ENCODE measurements at places on chromosomes 7 and 10.

GRCh38 chr10:61139592-61139953 lies 195.6 kb upstream of the RHOBTB1 start:
- no peak for DNase-seq

DNA sequence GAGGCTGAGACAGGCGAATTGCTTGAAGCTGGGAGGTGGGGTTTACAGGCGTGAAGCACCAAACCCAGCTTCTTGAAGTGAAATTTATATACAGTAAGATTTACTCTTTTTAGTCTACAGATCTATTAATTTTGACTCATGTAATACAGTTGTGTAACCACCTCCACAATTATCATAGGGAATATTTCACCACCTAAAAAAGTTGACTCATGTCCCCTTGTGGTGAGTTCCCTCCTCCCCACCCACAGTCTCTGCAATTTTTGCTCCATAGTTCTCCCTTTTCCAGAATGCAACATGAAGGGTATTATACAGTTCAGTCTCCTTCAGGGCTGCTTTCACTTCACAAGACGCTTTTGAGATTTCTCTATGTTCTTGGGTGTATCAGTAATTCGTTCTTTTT lies 156.8 kb downstream of the FAM107B start:
- DNase-seq = no peak

DNA sequence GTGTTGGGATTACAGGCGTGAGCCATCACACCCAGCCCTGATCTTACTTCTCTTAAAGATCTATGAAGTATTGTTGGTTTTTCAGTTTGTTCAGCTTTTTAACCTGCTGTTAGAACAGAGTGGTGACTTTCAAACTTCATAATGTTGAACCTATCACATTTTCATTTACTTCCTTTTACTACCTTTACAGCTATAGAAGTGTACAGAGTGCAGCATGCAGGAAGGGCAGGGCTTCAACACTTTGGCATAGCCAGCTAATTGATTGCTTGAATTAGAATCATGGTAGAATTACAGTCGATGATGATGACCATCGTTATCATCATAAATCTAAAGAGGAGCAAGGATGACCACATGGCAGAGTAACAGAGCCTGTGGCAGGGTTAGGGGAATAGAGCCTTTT lies 55.5 kb downstream of the AOAH start:
- DNase-seq = no peak

- no peak for DNase-seq
Measured at GRCh38 chr7:47796347-47796746, 151.9 kb downstream of the PKD1L1 start.

All from stimulated activated CD4-positive, alpha-beta T cell treated with anti-CD3 and anti-CD28 coated beads, Interleukin-15, amount 100 ng/mL, for 24 hours (primary cell).